ENCODE measurements at places on chromosomes 6 and 20.

DNA sequence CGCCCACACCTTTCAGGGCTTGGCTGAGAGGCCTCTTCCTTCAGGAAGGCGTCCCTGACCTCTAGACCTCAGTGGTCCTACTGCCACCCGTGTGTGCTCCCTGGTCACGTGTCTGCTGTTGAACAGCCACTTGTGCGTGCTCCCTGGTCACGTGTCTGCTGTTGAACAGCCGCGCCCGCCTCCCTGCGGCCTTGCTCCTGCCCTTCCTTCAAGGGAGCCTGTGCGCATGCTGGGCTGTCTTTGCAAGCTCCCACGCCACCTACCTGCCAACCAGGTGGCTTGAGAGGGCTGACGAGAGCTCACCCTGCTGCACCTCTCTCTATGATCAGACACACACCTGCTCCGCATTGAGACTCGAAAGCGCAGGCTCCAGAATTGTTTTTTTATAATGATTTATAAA, 179.3 kb downstream of the BMP7 start:
- H3K4me1 ChIP-seq, result peaks cover 14% of the 10 kb centered on the region
- DNase-seq, result no peak
- no peak overlapping the region for H3K4me3 ChIP-seq
- peaks cover 2% of the 10 kb centered on the region for H3K36me3 ChIP-seq
- H3K27ac ChIP-seq, result no peak overlapping the region

DNA sequence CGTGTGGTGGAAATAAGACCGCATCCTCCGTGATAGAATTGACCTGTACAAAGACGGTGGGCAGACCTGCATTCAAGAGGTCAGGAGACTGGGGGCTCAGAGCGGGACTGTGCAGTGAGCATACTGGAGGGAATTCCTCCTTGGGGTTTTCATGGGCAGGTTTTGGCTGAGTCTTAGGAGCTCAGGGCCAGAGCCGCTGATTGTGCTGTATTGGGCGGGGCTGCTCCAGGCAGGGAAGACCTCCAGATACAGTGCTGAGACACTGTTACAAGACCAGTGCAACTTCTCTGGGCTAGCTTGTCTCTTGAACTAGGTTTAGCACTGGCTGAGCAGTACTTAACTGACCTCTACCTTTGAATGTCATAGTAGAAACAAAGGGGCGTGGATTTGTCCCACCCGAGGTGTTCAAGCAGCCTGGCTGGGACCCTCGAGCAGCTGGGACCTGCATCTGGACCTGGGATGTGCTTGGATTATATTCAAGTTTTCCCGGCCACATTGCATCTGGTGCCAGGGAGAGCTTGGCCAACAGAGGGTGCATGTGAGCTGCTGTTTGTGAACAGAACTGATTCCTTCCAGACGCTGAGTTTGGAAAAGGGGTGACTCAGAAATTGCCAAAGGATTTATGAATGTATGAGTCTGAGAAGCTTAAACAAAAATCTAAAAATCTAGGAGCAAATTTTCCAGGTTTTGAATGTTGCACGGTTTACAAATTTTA, 33.4 kb upstream of the SLC22A1 start:
- H3K4me1 ChIP-seq, result peaks cover 10% of the 10 kb centered on the region
- no peaks in the 10 kb centered on the region for H3K27me3 ChIP-seq
- H3K36me3 ChIP-seq, result peaks cover 61% of the 10 kb centered on the region
- H3K27ac ChIP-seq, result no peak overlapping the region
- no peak for DNase-seq

DNA sequence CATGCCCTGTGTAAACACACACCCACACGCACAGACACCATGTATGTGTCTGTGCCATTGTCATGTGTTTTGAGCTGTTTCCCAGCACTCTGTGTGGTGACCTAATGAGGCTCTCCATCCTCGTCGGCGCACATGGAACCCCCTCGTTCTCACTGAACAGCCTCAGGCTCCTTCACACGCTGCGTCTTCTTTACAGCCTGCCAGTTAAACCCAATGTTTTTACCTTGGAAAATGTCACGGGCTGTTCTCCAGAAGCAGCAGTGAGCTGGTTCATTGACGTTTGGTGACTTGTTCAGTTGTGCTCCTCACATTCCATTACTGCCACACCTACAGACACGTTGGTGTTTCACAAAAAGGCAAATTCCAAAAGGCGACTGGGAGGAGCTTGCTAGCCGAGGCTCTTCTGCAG, 201.0 kb upstream of the FOXQ1 start:
- no peaks in the 10 kb centered on the region for H3K36me3 ChIP-seq
- no peak for DNase-seq
- H3K27ac ChIP-seq, result no peak overlapping the region
- H3K4me3 ChIP-seq, result no peak overlapping the region

GRCh38 chr6:17276766-17277165, 4.4 kb upstream of the RBM24 start:
- no peak overlapping the region for H3K27ac ChIP-seq
- peaks cover 3% of the 10 kb centered on the region for H3K4me1 ChIP-seq
- DNase-seq, result no peak
- H3K36me3 ChIP-seq, result peaks cover 2% of the 10 kb centered on the region
- no peak overlapping the region for H3K4me3 ChIP-seq
- peaks cover 83% of the 10 kb centered on the region for H3K27me3 ChIP-seq

GRCh38 chr6:87501809-87502572, 29.2 kb downstream of the SLC35A1 start:
- DNase-seq, result no peak
- no peak overlapping the region for H3K4me3 ChIP-seq
- H3K27me3 ChIP-seq, result no peaks in the 10 kb centered on the region
- no peaks in the 10 kb centered on the region for H3K4me1 ChIP-seq

- H3K27ac ChIP-seq, result no peak overlapping the region
- no peak for DNase-seq
- H3K36me3 ChIP-seq, result no peaks in the 10 kb centered on the region
- peaks cover 20% of the 10 kb centered on the region for H3K27me3 ChIP-seq
- H3K4me3 ChIP-seq, result no peak overlapping the region
Observed at GRCh38 chr6:4636881-4637224, 139.4 kb upstream of the CDYL start.

DNA sequence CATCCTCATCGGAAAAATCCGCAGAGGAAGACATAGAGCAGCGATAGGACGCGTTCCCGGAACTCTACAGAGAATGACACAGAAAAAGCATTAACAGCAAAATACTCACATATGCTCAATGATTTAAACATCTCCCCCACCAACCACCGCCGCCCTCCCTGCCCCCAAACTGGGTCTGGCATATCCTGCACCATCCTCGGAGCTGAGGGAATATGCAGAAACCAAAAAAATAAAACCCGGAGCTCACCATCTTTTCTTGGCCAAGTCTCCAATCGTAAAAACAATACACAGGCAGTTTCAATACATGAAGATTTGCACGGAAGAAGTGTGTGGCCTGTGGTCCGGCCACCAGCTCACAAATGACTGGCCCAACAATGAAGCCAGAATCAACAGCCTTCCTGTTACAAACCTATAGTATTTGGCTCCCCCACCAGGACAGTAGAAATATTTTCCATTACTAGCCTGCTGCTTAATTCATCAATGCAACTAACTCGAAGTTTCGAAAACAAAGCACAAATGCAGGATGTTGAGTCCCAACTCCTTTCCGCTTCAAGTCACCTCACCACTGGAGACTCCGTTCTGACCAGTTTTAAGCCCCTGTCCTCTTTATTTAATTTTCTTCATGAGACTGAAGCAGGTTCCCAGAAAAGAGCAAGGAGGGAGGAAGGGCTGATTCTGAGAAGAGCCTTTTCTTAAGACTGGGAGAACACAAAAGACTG, 103.2 kb upstream of the BEND6 start:
- H3K4me3 ChIP-seq, result peak overlapping the region; percentile 35
- no peak overlapping the region for H3K27ac ChIP-seq
- H3K4me1 ChIP-seq, result peaks cover 9% of the 10 kb centered on the region
- H3K36me3 ChIP-seq, result peaks cover 1% of the 10 kb centered on the region
- H3K27me3 ChIP-seq, result peaks cover 83% of the 10 kb centered on the region

DNA sequence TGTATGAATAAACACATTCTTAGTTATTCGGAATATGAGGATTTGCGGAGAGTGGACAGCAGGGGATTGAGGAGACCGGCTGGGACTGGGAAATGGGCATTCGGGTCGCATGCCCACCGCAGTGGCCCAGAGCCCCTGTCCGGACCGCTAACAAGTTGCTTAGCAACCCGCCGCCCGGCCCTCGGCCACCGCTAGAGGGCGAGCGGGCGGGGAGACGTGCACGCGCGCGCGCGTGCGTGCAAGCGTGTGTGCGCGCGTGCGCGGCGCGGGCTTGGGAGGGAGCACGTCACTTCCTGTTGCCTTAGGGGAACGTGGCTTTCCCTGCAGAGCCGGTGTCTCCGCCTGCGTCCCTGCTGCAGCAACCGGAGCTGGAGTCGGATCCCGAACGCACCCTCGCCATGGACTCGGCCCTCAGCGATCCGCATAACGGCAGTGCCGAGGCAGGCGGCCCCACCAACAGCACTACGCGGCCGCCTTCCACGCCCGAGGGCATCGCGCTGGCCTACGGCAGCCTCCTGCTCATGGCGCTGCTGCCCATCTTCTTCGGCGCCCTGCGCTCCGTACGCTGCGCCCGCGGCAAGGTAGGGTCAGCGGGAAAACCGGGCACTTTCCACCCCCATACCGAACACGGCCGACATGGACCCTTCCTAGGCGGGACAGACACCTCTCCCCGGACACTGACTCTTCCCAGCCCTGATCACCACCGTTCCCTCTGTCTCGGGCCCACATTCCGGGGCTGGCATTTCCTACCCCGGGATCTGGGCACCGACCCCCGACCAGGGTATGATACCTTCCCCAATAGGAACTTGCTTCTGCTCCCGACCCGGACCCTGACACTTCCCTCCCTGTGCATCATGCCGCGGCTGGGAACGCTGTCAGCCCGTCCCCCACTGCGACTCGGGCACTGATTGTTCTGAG, at the start of gene HM13:
Gene HM13, plus strand, starts transcription at position 289 of the 918 bp plus-strand sequence. Its CDS starts 110 bp downstream, at position 399.
- peaks cover 9% of the 10 kb centered on the region for H3K36me3 ChIP-seq
- H3K4me1 ChIP-seq, result peaks cover 5% of the 10 kb centered on the region
- H3K27me3 ChIP-seq, result peaks cover 2% of the 10 kb centered on the region
- H3K27ac ChIP-seq, result no peak within 1 kb of the TSS
- DNase-seq, result peak; percentile 76
- H3K4me3 ChIP-seq, result no peak within 1 kb of the TSS

- H3K4me1 ChIP-seq, result peaks cover 29% of the 10 kb centered on the region
- no peak for DNase-seq
- no peaks in the 10 kb centered on the region for H3K27me3 ChIP-seq
- H3K36me3 ChIP-seq, result no peaks in the 10 kb centered on the region
- no peak overlapping the region for H3K27ac ChIP-seq
Observed at GRCh38 chr6:96466147-96466863, 55.3 kb upstream of the UFL1 start.

DNA sequence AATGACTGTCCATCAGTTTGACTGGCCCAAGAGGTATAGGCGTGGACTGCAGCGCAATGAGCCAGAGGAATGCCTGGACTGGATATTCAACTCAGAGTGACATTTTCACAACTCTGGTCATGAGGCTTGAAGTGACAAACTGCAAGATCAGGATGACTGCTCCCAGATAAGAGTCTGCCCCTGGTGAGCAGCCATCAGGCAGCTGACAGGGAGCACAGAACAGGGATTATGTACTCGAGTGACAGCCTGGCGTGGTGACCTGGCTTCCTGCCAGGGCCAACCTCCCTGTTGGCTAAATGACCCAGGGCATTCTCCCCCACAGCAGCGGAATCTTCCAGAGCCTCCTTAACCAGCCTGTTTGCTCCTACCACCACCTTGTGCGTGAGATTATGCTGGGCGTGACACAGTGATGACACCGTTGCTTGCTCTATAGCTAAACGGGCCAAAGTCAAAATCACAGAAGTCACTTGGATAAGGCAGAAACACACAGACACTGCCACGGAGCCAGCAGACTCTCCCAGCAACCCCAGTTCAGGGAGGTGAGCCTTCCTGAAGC, 209.1 kb upstream of the JARID2 start:
- H3K4me3 ChIP-seq, result no peak overlapping the region
- no peaks in the 10 kb centered on the region for H3K27me3 ChIP-seq
- H3K4me1 ChIP-seq, result no peaks in the 10 kb centered on the region
- H3K36me3 ChIP-seq, result no peaks in the 10 kb centered on the region
- DNase-seq, result no peak

- peaks cover 46% of the 10 kb centered on the region for H3K27me3 ChIP-seq
- no peaks in the 10 kb centered on the region for H3K4me1 ChIP-seq
- no peak overlapping the region for H3K4me3 ChIP-seq
- DNase-seq, result no peak
- peaks cover 1% of the 10 kb centered on the region for H3K36me3 ChIP-seq
Observed at GRCh38 chr6:167811442-167812087, 15.1 kb upstream of the AFDN start.

- H3K27me3 ChIP-seq, result no peaks in the 10 kb centered on the region
- no peak for DNase-seq
- peaks cover 7% of the 10 kb centered on the region for H3K36me3 ChIP-seq
- no peaks in the 10 kb centered on the region for H3K4me1 ChIP-seq
- no peak overlapping the region for H3K27ac ChIP-seq
Observed at GRCh38 chr6:169638388-169638787, 63.4 kb downstream of the WDR27 start.

GRCh38 chr20:4122926-4123325, 107.6 kb upstream of the RNF24 start:
- no peaks in the 10 kb centered on the region for H3K4me1 ChIP-seq
- H3K27ac ChIP-seq, result no peak overlapping the region
- peaks cover 59% of the 10 kb centered on the region for H3K27me3 ChIP-seq
- H3K36me3 ChIP-seq, result no peaks in the 10 kb centered on the region

DNA sequence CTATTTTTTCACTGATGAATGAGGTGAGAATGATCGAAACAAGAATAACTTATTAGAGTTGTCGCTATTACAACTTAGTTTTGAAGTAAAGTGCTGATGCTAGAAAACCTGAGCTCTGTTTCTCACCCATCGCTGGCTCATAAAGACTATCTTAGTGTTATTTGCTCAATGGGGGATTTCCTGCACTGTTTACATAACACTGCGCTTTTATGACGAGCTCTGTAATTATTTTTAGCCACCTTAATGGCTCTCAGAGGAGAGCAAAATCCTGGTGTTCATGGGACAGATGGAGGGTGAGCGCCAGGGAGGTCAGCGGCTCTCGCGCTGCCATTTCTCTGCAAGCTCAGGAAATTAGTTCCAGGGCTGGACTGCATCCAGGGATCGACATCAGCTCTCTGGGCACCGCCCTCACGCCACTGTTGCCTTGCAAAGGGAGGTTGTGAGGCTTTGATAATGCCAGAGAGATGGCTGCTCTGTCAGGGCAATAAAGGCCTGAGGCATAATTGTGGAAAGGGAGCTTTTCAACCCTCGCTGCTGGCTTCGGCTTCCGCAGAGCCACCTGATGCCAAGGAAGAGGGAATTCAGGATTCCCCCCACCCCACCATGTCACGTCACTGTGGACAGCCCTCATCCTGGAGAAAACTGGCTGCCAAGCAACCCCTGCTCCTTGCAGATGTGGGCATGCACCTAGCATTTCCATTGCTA, 72.0 kb downstream of the DACT2 start:
- H3K36me3 ChIP-seq, result no peaks in the 10 kb centered on the region
- H3K27ac ChIP-seq, result no peak overlapping the region
- peaks cover 23% of the 10 kb centered on the region for H3K27me3 ChIP-seq
- no peak for DNase-seq

DNA sequence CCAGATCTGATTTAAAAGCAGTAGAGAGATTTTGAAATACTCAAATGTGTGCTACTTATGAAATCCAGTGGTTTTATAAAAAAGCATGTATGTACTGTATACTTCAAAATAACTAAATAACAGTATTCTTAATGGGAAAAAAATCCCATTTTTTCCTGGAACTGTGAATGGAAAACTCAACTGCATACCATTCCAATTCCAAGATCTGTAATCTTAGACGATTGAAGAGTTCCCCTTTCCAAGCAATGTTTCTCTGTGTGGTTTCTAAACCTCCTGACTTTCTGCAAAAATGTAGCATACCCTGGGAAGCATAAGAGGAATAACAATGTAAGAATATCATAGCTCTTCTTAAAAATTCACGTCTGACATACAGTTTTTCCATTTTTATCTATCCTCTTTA, 40.3 kb upstream of the HIVEP2 start:
- H3K27ac ChIP-seq, result no peak overlapping the region
- H3K4me3 ChIP-seq, result no peak overlapping the region
- H3K27me3 ChIP-seq, result peaks cover 26% of the 10 kb centered on the region
- no peaks in the 10 kb centered on the region for H3K4me1 ChIP-seq
- H3K36me3 ChIP-seq, result no peaks in the 10 kb centered on the region
- no peak for DNase-seq

Measured in central memory CD8-positive, alpha-beta T cell (primary cell).